ENCODE measurements at places on chromosomes 2 and 18.

DNA sequence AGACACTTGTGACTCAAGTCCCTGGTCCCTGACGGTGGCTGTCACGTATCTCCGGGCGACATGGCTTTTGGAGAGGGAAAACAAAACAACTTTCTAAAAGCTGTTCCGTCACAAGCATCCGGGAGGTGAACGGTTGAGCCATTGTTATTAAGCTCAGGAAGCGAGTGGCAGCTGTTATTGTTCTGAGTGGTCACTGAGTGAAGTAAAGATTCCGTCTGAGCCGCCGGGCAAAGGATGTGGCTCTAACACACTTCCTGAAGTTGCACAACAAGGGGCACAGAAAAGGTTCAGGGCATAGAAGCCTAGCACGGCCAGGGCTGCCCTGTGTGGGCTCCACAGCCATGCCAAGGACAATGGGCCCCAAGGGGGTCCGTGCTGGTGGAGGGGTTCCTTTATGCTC, 24.3 kb downstream of the INPP5D start:
- DNase-seq = no peak

DNA sequence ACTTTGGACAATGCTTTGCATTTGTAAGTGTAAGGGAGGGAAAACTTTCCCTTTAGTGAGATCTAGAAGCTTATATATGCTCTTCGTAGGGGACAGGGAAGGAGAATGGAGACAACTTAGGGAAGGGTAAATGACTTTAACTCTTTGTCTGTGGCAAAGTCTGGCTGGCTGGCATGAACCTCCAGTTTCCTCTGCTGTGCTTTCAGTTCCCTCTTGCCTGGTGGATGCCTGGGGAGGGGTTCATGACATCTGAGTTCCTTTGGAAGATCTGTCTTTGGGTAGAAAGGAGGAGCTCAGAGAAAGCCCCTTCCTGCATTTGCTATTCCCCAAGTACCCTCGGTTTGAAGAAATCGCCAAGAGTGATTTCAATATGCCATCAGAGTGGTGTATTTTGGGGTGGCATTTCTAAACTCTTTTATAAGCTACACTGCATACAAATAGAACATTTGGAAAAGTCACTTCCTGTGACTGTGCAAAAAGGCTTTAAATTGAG, 143.6 kb downstream of the VAPA start:
- DNase-seq = no peak

- no peak for DNase-seq
These were observed 23.3 kb upstream of the EPAS1 start for GRCh38 chr2:46273919-46274318.

DNA sequence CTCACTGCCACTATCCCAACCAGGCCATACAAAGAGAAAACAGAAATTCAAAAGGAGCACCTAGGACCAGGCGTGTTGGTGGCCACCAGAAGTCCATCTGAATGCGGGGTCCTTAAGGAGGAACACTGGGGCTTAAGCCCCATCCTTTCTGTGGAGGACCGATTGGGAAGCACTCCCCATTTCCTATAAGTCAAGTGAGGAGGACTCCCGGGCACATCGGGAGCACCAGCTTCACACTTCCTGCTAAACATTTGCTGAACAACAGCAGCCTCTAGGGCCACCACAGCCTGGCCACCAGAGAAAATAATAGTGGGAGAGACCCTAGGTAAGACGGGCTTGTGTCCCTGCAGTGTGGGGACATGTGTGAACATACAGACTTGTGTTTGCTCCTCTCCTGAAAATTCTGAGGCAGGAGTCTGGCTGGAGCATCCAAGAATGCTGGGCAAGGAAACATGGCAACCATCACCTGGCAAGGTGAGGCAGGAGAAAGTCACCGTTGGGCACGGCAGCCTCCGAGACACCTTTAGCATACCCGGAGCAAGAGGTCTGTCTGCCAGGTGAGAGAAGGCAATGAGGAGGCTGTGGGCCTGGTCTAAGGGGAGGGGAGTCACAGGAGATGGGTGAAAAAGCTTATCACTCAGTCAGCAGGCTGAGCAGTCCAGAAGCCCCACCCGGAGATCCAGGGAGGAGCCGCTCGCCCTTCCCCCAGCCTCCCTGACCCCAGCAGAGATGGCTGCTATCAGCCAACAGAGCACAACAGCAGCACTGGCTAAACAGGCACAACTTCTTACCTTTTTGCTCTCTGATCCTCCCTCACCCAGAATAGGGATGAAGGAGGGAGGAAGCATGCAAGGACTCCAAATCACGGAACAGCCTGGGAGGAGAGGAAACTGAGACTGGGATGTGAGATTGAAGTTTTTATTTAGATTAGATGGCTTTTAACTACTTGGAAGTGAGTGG, 282.3 kb downstream of the EIPR1 start:
- no peak for DNase-seq

DNA sequence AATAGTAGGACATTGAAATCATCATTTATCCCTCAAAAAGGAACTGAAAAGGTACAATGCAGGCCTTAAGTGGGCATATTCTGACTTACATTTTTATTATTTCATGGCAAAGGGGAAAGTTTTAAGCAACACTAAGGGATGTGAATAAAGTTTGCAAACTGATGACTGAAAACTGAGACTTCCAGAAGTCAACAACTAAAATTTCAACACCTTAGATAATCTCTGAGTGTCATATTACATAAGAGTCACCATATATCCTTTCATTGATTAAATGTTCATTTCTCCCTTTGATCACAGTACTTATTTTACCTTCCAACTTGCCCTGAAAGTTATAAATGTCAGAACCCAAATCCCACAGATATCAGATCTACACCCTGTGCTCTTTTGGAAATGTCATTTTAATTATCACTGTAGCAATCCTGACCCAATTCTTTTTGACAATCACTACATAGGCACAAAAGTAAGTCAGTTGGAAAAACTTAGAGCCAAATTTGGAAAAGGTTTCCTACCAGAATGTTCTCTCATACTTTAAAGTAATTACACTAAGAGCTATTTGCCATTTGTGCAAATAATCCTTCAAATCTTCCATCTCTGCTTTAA, 44.4 kb upstream of the RNU4ATAC start:
- no peak for DNase-seq

DNA sequence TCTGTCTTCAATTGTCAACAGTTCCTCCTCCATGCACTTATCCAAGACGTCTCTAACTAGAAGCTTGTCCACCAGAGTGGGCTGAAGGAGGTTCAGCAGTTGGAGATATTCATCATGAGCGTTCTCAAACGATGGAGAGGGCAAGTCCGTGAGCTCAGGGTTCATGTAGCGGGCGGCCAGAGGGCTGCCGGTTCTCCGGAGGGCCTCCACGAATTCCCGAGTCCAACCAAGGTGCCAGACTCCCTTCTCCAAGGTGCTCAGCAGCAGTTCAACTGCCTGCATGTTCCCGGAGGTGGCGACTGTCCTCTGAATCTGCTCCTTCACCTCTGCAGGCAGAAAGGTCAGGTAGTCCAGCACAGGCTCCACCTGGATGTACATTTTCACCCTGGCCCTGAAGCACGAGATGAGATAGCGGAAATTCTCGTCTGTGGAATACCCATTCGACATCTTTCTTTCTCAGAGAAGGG, 590 bp downstream of the IFIH1 start:
- DNase-seq = no peak

DNA sequence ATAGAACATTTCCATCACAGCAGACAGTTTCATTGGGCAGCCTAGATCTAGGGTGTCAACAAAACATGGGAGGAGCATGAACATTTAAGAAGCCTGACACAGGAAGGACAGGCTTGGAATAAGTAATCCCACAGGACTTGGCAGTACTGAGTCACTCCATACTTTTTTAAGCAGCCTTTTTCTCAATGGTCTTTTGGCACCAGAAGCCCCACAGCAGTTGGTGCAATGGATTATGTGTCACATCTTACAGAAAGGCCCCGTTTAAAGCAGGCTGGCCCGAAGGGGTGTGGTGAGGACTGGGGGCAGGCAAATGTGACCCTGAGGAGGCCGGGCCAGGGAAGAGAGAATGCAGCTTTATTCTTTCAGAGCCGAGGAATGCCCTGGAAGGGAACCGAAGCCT, 26.6 kb downstream of the SPTBN1 start:
- no peak for DNase-seq

GRCh38 chr2:96867756-96868554, 1.9 kb downstream of the SEMA4C start:
- DNase-seq = no peak

DNA sequence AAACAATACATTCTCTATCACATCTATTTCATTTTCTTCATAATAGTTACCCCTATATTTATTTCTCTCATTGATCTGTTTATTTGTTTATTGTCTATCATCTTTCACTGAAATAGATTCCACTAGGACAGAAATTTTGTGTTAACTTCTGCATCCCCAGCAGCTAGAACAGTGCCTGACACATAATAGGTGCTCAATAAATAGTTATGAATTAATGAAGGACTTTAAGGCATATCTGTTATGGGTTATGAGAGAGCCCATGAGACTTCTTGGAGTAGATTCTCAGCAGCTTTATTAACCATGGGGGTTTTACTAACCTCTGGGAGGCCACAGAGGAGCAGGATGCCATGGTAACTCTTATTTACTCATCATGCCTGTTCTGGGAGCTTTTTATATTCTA, 144.6 kb downstream of the CDC42EP3 start:
- no peak for DNase-seq

DNA sequence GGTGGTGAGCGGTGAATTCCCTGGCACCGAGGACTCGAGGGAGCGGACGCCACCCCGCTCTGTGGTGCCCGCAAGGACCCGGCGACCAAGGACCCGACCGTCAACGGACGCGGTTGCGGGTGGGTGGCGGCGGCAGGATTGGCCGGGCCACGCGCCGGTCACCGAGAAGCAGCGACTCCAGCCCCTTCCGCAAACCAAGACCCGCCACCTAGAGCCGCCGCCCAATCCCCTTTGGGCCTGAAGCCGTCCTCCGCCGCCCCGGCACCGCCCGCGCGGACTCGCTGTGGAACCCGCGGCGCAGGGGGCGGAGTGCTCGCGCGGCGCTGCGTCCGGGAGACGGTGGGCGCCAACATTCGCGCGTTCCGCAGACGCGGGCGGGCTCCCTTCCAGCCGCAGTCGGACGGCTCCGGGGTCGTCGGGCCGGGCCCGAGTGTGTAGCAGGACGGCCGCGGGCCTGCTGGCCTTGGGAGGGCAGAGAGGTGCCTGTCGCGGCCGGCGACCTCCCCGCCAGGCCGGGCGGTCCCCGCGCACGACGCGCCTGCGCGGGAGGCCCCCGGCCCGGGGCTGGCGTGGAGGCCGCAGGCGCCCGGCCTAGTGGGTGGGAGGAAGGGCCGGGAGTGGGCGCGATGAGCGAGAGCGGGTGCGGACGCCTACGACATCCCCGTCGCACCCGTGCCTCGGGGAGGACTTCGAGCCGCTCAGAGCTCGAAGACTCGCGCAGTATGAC, at the start of the genes FAM228B and PFN4:
FAM228B (plus strand) TSS at position 275 of the 727 bp plus-strand sequence. CDS start 893 bp downstream, outside the sequence.
PFN4 (minus strand) TSS at position 140 of the 727 bp plus-strand sequence. CDS start 799 bp downstream, outside the sequence.
- DNase-seq = peak; percentile 78

DNA sequence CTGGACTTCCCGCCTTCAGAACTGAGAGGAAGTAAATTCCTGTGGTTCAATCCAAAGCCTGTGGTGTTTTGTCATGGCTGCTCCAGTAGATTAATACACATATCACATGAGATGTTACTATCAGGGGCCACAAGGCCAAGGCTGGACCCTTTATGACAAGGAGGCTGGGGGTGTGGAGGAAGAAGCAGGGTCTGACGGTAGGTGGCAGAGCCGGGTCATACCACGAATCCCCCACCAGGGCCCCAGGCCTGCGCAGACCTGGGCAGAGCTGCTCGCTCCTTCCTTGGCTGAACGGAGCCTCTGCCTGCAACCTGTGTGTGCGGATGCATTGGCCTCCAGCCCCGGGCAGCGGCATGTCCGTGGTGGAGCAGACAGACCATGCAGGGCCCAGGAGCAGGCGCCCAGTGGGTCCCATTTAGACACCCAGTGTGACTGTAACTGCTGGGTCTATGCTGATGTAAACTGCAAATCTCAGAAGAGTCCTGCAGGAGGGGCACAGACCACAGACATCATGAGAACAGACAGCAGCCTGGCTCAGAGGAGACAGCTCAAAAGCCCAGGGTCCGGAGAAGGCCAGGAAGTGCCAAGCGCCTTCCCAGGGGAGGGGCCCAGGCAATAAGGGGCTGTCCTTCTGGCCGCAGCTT, 155.2 kb downstream of the PXDN start:
- no peak for DNase-seq

GRCh38 chr2:230254152-230254881, 28.8 kb downstream of the SP140 start:
- DNase-seq = no peak

- no peak for DNase-seq
These were observed 484.5 kb upstream of the ZNF804A start for GRCh38 chr2:184113696-184114403.

DNA sequence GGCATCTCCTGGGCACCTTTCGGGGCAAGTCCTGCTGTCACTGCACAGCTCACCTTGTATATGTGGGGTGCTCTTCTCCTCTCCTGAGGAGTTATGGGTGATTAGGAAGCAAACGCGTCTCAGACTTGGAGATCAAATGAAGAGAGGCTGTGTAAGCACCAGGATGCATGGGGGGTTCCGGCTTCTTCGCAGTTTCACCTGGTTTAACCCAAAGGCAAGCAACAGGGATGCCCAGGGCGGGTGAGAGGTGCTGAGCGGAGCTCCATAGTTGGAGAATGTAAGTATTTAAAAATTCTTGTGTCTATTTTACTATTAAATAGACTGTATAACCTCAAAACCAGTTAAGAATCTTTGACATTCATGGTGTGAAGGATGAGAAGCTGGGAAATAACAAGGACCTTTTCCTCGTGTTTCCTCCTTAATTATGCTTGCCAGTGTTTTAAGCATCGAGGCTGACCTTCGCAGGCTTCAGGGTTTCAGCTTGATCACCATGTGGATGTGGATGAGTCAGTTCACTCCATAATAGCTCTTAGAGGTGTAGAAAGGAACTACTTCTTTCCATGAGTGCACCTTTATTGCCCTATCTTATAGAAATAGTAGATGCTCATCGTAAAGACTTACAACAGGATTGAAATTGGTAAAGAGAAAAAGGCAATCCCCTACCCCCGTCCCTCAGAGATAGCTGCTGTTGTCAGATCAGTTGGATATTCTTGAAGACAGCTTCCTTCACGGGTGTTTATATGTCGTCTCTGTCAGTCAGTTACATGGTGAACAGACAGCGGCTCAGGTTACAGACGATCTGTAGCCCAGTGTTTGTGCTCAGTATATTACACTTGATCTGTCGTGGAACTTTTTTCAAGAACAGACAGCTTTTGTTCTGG, 201.1 kb downstream of the AGAP1 start:
- DNase-seq = no peak

DNA sequence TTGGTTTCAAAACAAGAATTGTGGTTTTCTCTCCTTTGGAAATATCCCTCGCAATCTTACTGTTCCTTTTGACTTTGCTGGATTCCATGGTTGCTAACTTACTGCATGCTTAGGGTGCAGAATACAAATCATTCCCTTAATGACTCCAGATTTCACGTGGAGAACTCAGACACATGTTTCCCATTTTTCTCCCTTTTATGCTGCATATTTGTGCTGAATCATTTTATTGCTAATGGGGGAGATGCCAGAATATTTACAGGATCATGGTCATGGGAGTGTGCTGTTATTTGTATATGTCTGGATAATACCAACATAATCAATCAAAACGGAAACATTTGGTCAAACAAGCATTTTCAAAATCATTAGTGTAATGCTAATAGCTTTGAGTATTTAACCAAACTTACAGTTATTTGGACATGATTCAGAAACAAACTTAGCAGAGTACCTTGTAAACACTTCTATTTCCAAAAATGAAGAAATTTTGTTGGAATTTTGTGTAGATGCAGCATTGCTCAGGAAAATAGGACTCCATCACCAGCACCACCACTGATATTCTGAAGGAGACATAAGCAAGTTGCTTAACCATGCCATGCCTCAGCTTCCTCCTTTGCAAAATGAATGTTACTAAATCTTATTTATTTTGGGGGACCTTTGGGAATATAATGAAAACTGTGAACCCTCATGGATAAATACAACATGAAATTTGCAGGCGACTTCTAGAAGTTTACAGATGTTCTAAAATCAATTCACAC, 122.5 kb upstream of the RND3 start:
- no peak for DNase-seq
